NCI-H1930 (cell line): ENCODE measurements at places on chromosomes 1 and 21.

DNA sequence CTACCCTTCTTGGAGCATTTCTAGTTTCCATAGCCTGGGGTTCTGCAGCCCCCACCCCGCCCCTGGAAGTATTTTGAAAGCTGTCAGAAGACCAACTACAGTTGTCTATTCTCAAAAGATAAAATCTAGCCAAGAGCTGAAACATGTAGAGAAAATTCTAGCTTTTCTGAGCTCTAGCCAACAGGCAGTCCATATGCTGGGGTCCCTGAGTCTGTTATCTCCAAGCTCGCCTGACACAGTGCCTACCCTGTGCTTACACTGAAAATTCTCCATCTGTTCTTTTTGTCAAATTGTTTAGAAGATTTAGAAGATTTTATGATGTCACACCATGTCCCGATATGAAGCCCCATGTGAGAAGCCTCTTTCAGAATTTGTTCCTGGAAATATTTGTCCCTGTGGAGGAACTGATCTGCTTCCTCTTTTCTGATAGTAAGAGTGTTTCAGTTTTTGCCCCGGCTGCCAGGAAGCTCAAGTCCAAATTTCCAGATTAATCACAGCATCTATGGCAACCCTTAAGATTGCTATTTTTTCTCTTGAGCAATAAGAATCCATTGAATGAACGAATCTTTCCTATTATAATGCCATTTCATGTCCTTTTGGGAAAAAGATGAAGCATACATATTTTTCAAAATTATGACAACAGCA, 23.7 kb upstream of the CSF3R start:
- no peak for DNase-seq

DNA sequence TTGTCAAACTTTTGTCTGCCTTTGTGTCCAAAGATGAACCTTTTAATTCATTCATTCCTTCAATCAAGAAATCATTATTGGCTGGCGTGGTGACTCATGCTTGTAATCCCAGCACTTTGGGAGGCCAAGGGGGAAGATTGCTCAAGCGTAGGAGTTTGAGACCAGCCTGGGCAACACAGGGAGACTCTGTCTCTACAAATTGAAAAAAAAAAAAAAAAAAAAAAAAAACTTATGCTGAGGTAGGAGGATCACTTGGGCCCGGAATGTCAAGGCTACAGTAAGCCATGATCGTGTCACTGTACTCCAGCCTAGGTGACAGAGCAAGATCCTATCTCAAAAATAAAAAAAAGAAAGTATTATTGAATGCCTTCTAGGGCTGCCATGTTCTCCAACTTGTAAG, 51.3 kb upstream of the CXADR start:
- DNase-seq: no peak

- DNase-seq: no peak
Measured at GRCh38 chr1:170620164-170620563, 43.8 kb upstream of the PRRX1 start.

GRCh38 chr1:181159451-181160140, 71.1 kb downstream of the IER5 start:
- no peak for DNase-seq
